ENCODE measurements at places on chromosomes 4 and X. TPM values are rescaled to one million over a fixed set of nuclear protein-coding genes. Genes with fewer than 3 reads are reported as not detected.

The SPIN2A gene
- total RNA-seq = 0.72 TPM

The PABPC1L2B gene
- not detected for total RNA-seq

The PAK3 gene
- 1.1 TPM for total RNA-seq

DNA sequence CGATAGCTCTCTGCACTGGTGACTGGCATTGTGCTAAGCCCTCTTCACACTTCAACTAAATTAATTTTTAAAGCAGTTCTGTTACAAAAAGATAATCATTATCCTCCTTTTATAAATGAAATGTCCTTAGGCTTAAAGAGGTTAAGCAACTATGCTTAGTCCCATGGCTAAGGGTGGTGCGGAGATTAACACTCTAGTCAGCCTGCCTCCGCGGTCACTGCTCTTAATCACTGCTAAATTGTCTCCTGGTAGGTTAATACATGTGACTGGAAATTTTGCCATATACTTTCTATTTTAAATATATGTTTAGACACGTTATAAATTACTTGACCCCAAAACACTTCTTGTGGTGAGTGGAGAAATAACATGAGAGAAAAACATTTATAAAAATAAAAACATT is 473.7 kb downstream of the CENPC start:
- no peak for DNase-seq

DNA sequence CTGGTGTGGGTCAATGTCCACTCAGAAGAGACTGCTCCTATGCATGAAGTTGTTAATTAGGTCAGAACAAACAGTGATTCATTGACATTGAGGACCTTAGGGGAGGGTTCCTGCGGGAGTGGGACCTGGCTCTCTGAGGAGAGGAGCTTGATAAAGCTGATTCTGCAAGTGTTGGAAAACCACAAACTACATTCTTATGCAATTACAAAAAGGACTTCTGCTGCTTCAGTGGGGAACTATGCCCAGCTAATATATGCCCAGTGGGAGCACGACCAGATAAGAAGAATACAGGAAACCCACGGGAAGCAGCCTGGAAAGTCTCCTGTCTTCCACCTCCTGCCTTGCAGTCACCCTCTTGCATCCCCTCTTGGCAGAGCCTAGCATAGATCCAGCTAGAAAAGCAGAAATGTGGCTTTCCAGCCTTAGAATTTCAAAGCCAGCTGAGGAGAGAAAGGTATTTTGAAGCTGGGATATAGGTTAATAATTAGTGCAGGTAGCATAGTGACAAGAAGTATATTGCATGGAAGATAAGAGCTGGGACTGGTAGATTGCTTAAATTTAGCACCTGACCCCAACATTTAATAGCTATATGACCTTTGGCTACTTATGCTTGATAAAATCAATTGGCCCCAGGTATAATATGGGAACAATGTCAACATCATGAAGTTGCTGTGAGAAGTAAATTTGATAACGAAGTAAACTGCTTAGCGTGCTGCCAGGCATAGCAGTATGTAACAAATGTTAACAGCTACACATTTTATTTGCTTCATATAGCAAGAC is 34.9 kb upstream of the UGT8 start:
- no peak for DNase-seq

DNA sequence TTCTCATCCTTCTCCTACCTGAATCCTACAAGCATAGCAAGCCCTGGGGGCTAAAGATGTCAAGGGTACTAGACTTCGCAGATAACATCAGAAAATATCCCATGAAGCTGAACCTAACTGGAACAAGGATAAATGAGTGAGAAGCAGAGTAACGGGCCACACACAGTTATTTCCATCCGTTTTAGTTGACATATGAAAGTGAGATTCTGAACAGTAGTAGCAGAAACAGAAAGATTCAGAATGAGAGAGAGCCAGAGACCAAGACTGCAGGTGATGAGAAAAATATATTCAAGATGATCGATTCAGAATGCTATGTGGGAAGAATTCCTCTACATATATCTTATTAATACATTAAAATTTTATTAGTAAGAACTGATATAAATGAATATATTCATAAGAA is 165.1 kb downstream of the TSPAN5 start:
- DNase-seq = no peak

DNA sequence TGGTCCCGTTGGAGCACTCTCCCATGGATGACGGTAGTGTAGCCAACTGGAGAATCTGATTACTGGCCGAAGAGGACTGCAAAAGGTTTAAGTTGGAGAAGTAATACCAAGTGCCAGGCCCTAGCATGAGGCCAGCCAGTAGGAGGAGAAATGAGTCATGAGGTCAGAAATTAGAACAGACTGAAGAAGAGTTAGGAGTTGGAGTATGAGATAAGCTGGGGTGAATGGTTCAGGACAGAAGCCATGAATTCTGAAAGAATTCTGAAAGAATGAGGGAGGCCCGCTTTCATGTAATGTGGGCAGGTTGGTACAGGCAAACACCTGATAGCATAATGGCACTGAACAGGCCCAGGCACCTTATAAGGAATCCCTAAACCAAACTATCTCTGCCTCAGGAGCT is 18.4 kb upstream of the STK26 start:
- no peak for DNase-seq

DNA sequence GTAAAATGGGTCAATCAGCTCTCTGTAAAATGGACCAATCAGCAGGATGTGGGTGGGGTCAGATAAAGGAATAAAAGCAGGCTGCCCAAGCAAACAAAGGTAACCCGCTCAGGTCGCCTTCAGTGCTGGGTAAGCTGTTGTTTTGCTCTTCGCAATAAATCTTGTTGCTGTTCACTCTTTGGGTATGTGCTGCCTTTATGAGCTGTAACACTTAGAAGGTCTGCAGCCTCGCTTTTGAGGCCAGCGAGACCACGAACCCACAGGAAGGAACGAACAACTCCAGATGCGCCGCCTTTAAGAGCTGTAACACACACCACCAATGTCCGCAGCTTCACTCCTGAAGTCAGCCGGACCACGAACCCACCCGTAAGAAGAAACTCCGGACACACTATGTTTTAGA is 11.5 kb upstream of the CAMK2D start:
- no peak for DNase-seq

DNA sequence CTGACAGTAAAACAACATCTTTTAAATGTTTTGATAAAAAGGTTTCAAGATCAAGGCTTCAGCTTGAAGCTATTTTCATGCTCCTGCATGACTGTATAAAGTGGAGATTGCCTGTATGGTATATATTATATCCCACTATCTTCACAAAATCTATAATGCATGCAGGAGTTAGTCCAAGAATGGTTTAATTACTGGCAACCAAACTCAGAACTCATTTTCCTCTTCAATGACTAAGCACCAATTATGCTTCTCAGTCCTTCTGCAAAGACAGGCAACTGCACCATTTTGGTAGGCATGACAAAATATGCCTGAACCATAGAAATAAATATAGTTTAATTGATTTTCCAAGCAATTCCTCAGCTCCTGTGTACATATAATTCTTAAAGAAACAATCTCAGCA is 54.5 kb downstream of the NPY5R start:
- DNase-seq = no peak

DNA sequence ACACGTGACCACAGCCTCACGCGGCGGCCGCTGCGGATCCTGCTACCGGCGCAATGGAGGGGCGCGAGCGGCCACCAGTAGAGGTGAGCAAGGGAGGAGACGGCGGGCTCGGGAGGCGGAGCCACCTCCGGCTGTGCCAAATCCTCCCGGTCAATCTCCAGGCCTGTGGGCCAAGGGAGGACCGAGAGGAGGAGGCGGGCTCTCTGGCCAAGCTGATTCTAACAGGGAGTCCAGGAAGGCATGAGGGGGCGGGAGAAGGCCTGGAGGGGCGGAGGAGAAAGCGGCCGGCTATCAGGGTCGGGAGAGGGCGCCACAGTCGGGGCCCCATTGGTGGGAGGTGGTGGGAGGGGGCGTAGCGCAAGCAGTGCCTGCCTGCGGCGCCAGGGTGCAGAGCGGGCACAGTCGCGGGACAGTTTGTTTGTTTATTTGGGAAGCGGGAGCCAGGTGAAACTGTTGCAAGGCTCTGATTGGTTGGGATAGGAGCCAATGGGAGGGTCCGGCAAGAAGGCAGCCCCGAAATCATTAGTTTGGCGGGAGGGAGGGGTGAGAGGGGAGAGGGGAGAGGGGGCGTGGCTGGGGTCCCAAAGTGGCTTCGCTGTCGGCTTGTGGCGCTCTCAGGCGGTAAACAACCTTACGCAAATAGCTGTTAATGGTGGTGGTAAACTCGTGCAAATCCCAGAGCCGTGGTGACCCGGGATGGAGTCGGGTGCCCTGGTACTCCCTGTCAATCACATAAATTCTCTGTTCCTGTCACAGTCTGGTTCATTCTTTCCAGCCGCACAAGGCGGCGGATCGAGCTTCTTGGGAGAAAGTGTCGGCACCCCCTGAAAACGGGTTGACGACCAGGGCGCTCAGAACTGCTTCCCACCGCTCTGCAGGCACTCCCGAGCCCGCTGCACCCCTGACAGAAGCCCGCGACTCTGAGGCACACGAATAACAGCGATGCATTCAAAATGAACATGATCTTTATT is at the start of gene IRS4:
Gene IRS4 (minus strand): TSS at position 55 of the 971 bp plus-strand sequence.
- no peak for DNase-seq

- DNase-seq = no peak
These were observed 2.2 kb downstream of the PLXNB3 start for GRCh38 chrX:153766098-153766817.
